Muscle of leg (tissue), 16 donors: ENCODE measurements at places on chromosomes 7 and 10. TPM values are rescaled to one million over a fixed set of nuclear protein-coding genes. Genes with fewer than 3 reads are reported as not detected.

Gene SHH
- under 0.01 TPM for total RNA-seq

- no peak for DNase-seq
Measured at GRCh38 chr7:123879628-123880027, 34.7 kb downstream of the HYAL4 start.

Gene LRGUK
- total RNA-seq: 0.89 TPM

GRCh38 chr7:106659166-106659962 is 1.6 kb downstream of the CCDC71L start:
- DNase-seq: no peak

GRCh38 chr10:113563306-113564088 is 10.6 kb downstream of the HABP2 start:
- peak; percentile 88 for DNase-seq

Gene SPRN
- 0.53 TPM for total RNA-seq

- no peak for DNase-seq
Measured at GRCh38 chr7:156725936-156726335, 85.4 kb downstream of the RNF32 start.

DNA sequence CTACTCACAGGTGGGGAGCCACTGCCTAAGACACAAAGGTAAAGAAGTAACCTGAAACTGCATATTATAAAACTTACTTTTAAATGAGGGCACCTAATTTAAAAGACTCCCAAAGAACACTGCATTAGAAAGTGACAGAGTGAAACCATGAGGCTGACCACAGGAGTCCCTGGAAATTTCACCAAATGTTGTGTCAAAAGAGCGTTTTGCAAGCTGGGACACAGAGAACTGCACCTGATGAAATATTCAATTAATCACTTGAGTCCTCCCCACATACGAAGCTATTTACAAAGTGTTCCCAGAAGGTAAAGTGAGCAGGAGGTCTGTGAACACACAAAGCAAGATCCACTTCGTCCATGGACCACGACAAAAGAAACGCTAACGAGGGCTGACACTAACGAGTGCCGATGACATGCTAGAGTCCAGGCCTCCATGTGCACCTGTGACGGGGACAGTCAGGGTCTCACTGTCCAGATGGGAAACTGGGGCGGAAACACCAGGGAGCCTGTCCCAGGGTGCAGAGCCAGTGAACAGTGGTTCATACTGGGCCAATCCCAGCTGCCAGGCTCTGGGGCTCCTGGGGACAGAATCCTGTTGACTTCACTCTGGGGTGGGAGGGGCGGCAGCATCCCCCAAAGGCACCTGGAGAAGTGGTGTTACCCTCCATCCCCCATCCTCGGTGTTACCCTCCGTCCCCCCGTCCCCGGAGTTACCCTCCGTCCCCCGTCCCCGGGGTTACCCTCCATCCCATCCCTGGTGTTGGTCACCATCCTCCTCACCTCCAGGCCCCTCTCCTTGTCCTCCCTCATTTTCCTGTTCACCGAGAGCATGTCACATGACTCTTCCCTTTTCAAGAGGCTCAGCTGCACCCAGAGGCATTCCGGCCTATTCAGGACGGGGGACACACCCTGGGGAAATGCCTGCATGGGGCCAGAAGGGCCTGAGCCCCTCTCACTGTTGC is 63.4 kb downstream of the DIP2C start:
- DNase-seq: no peak

GRCh38 chr10:78177491-78178185 is 144.0 kb downstream of the RPS24 start:
- DNase-seq: no peak

GRCh38 chr7:104153287-104153686 is 54.5 kb downstream of the ORC5 start:
- no peak for DNase-seq

DNA sequence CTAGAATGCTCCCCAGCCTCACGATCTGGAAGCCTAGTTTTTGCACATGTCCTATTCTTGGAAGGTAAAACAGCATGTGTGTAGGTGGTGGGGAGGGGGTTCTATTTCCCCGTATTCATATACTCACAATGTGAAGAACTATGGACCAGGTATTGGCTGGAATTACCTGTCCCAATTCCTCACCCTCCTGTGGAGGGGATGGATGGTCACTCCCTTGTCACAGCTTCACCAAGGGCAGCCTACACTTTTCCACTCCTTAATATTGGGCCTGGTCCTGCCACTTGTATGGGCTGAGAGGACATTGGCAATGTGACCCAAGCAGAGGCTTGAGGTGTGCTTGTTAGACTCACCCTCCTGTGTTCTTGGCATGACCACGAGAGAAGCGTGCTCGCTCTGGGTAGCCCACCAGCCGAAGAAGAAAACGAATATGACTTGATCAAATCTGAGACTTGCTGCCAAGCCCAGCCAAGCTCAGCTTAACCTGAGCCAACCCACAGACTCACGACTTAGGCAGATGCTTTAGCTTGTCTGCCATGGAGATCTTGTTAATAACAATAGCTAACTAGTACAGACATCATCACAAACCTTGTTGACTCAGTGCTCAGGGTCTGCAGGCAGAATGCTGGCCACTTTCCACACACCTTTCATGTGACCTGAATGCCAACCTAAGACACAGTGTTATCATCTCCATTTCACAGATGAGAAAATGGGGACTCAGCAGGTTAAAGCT is 17.2 kb downstream of the ZNF488 start:
- no peak for DNase-seq

DNA sequence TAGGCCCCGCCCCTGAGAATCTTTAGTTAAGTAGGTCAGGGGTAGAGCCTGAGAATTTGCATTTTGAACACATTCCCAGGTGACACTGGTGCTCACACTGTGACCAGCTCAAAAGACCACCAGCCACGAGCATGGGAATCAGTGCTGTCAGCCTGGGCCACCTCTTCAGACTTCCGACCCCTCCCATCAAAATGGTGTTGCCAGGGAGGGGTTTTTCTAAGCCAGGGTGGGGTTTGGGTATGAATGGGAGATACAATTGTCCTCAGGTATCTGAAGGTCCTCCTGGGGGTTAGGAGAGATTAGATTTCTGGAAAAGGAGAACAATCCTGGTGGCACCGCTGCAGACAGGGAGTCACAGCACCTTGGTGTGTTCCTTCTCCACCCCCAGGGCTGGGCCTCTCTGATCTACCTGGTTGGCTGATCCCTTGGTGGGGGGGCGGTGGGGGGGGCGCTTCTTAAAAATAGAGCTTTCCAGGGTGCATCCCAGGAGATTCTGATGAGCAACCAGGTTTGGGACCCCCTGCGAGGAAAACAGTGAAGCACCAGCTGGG is 111.5 kb upstream of the ANLN start:
- DNase-seq: no peak

GRCh38 chr10:10787586-10787985 is 230.1 kb upstream of the CELF2 start:
- DNase-seq: no peak

Gene SNCG
- total RNA-seq: 7.4 TPM

Gene DLX5
- total RNA-seq: 0.13 TPM

DNA sequence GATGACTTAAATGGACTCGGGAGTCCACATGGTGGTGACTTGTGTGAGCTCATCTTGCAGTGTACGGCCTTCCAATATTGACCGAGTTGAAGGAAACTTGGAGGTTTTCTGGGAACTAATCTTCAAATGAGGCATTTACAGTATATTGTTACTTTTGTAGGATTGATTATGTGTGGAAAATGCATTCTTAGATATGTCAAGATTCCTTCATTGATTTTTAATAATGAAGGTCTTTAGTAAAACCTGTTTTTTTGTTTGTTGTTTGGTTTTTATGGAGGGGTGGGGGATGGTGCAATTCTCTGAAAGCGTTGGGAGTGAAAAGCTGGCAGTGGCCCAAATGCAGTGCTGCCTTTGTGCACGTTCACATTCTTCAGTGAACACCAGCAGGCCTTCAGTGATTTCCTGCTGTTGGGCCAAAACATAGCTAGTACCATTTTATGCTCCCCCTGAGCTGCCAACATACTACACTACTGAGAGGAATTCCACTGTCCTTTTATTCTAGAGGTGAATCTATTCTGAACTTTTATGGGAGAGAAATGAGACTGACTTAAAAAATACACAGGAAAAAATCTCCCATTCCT is 50.4 kb downstream of the CCNY start:
- peak; percentile 65 for DNase-seq

DNA sequence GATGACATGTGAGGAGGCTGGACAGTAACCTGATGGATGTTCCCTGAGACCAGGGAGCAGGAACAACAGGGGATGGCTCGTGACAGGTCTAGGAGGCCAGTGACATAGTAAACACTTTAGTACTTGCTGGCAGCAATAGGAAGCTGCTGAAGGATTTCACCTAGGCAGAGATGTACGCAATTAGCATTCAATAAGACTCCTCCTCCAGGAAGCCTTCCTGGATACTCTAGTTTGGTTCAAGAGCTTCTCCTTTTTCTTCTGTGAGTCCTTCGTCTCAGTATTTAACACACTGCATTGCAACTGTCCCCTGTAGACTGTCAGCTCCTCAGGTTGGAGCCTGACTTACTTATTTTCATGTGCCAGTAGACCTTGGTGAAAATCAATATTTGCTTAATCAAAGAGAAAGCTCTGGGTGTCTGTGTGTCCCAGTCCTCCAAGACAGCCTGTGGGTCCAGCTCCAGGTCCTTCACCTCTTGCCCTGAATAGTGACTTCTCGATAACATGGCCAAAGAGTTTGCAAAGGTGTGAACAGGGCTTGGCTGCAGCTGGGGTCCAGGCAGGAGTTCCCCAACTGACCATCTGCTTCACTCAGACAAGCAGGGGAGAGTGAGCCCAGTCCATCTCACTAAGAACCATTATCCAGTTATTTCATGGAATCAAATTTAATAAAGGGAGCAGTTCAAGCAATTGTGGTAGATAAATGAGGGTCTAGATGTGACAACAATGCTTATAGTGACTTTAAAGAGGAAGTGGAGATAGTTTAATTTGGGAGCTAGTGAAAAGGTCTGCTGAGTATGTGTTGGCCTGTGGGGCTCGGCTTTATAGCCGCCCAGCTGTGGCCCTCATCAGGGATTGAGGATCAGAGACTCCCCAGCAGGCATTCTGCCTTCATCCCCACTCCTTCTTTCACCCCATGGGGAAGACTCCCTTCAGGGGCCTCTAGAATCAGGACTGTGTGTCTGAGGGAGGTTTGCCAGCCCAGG is 9.4 kb downstream of the TMEM273 start:
- no peak for DNase-seq

DNA sequence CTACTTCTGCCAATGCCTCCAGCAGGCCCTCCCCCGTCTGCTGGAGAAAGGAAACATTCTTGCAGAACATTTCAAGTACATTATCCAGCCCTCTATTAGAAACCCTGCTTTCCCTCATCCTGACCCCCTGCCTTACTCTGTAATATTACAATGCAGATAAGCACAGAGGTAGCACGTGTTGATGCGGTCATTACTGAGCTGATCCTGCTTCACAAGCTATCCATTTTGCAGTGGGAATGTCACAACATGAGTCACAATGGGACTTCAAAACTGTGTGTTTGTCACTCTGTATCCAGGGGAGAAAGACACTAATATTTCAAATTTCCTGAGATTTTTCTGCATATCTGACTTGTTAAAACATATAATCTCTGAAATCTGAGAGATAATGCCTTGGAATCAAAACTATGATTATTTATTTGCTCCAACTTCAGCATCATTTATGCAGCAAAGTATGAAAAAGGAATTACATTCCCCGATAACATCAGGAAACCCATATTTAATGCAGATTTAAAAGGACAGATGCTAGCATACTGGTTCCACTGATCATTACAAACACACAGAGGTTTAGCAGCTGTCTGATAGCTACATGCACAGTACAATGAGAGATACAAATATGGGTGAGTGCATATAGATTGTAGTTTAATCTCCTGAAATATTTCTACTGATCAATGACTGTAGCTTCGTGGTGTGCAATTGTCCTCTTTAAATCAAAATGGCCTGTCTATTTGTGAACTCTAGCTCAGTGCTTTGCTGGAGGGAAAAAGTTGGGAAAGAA is 239.7 kb downstream of the SORCS3 start:
- DNase-seq: no peak

DNA sequence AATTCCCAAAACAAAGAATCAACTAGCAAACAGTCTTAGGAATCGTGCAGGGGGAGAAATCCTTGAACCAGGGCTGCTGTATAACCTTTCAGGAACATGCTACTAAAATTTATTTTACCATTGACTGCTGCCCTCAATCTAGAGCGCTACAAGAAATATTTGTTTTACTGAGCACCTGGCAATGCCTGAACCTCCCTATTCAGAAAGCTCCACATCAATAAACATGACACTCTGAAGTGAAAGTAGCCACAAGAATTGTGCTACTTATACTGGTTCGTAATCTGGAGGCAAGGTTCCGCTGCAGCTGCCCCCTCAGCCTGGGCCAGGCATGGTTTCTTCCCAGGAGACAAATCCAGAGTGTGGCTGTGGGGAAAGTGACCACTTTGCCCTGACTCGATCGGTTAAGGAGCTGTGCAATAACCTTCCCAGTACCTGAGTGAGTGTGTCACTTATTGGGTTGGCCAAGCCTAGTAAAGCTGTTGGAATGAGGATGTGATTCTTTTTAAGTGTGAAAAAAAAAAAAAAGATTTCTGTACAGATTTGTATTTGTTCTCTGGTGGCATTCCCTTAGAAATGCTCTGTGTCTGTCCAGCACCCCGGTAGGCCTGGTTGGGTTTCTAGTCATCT is 7.7 kb downstream of the VWA2 start:
- no peak for DNase-seq

Gene C10orf53
- not detected for total RNA-seq

- DNase-seq: peak; percentile 89
Measured at GRCh38 chr10:11404901-11405300, 206.5 kb downstream of the USP6NL start.
